ENCODE measurements at places on chromosomes 6 and 20. TPM values are rescaled to one million over a fixed set of nuclear protein-coding genes. Genes with fewer than 3 reads are reported as not detected.

DNA sequence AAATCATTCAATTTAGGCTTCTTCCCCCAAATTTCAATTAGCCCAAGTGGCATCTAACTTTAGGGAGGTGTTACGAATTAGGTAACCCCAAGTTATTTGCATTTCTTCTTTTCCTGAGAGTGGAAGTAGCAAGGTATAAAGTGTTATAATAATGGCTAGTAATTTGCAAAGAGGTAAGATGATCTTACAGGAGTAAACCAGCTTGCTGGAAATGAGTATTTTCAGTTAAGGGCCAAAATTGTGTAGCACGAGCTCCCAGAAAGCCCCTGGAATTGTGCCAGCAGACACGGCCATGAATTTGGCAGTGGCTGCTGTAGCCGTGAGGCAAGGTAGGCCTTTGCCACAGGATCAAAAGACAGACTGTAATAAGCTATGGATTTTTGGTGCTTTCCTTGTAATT, 38.0 kb downstream of the CITED2 start:
- DNase-seq = no peak
- peaks cover 10% of the 10 kb centered on the region for H3K4me1 ChIP-seq
- no peaks in the 10 kb centered on the region for H3K27me3 ChIP-seq
- no peak overlapping the region for H3K4me3 ChIP-seq
- no peak overlapping the region for H3K27ac ChIP-seq

DNA sequence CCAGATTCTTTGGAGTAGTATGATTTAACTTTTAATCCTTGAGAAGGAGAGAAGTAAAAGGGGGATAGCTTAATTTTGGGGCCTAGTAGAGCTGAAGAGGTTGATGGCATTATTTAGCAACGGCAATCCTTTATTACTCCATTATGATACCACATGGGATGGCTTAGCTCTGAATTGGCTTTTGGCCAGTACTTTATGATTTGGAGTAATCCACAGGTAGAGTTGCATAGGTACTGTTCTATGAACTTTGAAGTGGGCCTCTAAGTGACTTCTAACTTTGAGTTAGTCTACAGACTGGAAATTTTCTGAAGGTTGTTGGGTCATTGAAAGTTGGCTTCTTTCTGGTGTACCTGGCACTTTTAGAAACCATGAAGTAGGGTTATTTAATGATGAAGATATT, 11.6 kb downstream of the YWHAB start:
- H3K4me3 ChIP-seq = no peak overlapping the region
- H3K36me3 ChIP-seq = peaks cover 2% of the 10 kb centered on the region
- H3K4me1 ChIP-seq = peaks cover 43% of the 10 kb centered on the region
- no peaks in the 10 kb centered on the region for H3K27me3 ChIP-seq

- H3K27ac ChIP-seq = no peak overlapping the region
- H3K4me1 ChIP-seq = no peaks in the 10 kb centered on the region
- H3K27me3 ChIP-seq = no peaks in the 10 kb centered on the region
- no peak overlapping the region for H3K4me3 ChIP-seq
These were observed 107.6 kb upstream of the KHDRBS2 start for GRCh38 chr6:62393608-62394007.

GRCh38 chr6:122770835-122771601, 8.5 kb upstream of the FABP7 start:
- no peaks in the 10 kb centered on the region for H3K4me1 ChIP-seq
- peaks cover 28% of the 10 kb centered on the region for H3K27me3 ChIP-seq
- no peak overlapping the region for H3K27ac ChIP-seq
- DNase-seq = no peak

GRCh38 chr20:8670207-8670892, 398.5 kb upstream of the PLCB4 start:
- no peak overlapping the region for H3K27ac ChIP-seq
- no peaks in the 10 kb centered on the region for H3K36me3 ChIP-seq
- H3K4me1 ChIP-seq = no peaks in the 10 kb centered on the region
- H3K27me3 ChIP-seq = no peaks in the 10 kb centered on the region
- H3K4me3 ChIP-seq = no peak overlapping the region
- DNase-seq = no peak

GRCh38 chr6:118558464-118559217, 10.5 kb downstream of the PLN start:
- no peaks in the 10 kb centered on the region for H3K27me3 ChIP-seq
- H3K27ac ChIP-seq = no peak overlapping the region
- H3K4me3 ChIP-seq = no peak overlapping the region
- peaks cover 3% of the 10 kb centered on the region for H3K36me3 ChIP-seq

DNA sequence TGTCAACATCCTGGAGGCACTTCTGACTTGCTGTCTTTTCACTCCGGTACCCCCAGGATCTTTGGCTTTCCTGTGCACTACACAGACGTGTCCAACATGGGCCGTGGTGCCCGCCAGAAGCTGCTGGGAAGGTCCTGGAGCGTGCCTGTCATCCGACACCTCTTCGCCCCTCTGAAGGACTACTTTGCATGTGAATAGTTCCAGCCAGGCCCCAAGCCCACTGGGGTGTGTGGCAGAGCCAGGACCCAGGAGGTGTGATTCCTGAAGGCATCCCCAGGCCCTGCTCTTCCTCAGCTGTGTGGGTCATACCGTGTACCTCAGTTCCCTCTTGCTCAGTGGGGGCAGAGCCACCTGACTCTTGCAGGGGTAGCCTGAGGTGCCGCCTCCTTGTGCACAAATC, 12.0 kb upstream of the MAPRE1 start:
- no peak for DNase-seq
- no peaks in the 10 kb centered on the region for H3K27me3 ChIP-seq
- no peaks in the 10 kb centered on the region for H3K4me1 ChIP-seq
- no peak overlapping the region for H3K4me3 ChIP-seq

GRCh38 chr6:154932515-154933027, 62.5 kb upstream of the TIAM2 start:
- H3K4me3 ChIP-seq = no peak overlapping the region
- H3K27me3 ChIP-seq = no peaks in the 10 kb centered on the region

DNA sequence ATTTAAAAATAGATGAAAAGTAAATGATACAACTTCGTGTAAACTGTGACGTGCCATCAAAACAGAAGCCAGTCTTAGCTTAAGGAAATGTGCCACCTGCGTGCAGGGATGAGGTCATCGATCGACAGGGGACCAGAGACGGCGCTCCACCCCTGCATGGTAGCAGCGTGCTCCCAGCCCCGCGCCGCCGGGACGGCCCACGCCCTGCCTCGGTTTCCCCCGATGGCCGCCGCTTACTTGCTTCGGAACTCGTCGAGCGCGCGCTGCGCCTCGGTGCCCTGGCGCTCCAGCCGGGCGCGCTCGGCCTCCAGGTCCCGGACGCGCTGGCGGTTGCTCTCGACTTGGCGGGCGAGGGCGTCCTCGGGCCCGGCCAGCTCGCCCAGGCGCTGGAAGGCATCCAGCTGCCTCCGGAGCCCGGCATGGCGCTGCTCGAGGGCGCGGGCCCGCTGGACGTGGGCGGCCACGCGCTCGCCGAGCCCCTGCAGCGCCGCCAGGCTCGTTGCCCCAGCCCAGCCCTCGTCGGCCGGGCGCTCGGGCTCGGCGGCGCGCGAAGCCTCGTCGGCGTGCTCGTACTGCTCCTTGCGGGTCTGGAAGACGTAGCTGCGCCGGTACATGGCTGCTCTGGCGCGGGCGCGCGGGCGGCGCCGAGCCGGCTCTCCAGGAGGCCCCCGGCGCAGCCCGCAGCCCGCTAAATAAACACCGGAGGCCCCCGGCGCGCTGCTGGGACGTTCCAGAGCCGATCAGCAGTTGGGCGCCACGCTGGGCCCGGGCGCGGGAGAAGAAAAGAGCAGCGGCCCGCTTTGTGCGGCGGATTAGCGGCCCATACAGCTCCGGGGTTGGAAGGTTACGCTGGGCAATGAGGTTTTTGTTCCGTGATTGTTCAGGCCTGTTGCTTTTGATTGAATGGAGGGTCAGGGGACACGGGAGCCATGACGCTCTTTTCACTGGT, at the start of gene BFSP1:
TSS of gene BFSP1 (minus strand) at position 664 of the 949 bp plus-strand sequence. CDS start at position 614, 50 bp downstream.
- peaks cover 24% of the 10 kb centered on the region for H3K4me1 ChIP-seq
- no peak for DNase-seq
- no peaks in the 10 kb centered on the region for H3K27me3 ChIP-seq
- peak within 1 kb of the TSS; percentile 94 for H3K27ac ChIP-seq
- H3K36me3 ChIP-seq = no peaks in the 10 kb centered on the region
- H3K4me3 ChIP-seq = peak within 1 kb of the TSS; percentile 83

GRCh38 chr6:11563793-11564192, 26.2 kb downstream of the TMEM170B start:
- H3K27ac ChIP-seq = no peak overlapping the region
- DNase-seq = no peak
- H3K27me3 ChIP-seq = no peaks in the 10 kb centered on the region
- H3K36me3 ChIP-seq = no peaks in the 10 kb centered on the region
- H3K4me3 ChIP-seq = no peak overlapping the region

Gene TCP11
- not detected for total RNA-seq

Gene OLIG3
- not detected for total RNA-seq
